CD4-positive, alpha-beta T cell treated with Interleukin-2 at 100 ng/mL for 4 hours (primary cell): ENCODE measurements at places on chromosomes 5 and 9.

DNA sequence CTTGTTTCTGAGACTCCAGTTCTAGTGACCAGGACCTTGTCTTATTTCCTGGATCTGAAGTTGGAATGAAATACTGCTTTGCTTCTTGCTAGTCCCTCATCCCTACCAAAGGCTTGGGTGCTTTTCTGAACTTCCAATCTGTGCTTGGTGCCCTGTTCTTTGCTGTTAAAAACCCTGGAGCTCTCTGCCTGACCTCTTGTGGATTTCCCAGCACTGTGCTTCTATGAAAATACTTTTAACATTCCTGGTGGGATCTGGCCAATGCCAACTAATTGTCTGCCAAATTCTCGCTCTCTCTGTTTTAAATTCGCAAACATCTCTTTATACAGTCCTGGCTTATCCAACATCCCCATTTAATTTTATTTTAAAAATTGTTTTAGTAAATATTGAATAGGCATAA lies 26.7 kb upstream of the CSNK1G3 start:
- no peak for DNase-seq

GRCh38 chr5:117800261-117800660 lies 1188.1 kb downstream of the DTWD2 start:
- no peak for DNase-seq

GRCh38 chr9:107443786-107444185 lies 45.8 kb downstream of the KLF4 start:
- no peak for DNase-seq

GRCh38 chr5:43156388-43156787 lies 35.6 kb upstream of the NIM1K start:
- DNase-seq: no peak

DNA sequence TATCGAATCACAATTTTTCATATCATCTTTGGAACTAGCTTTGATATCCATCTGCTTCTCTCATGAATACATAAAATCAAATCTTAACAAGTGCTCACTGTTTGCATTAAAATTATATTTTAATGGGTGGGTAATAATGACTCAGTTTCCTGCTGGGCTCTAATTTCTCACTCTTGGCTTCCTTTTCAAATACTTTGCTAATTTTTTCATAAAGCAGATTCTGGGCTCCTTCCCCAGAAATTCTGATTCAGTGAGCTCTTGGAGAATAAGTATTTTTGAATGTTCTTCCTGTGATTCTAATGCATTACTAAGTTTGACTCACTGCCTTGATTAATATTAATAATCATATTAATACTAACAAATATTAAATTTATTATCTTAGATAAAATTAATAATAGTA lies 48.9 kb downstream of the YIPF5 start:
- DNase-seq: no peak

GRCh38 chr5:95704150-95704549 lies 21.4 kb upstream of the SPATA9 start:
- DNase-seq: no peak

DNA sequence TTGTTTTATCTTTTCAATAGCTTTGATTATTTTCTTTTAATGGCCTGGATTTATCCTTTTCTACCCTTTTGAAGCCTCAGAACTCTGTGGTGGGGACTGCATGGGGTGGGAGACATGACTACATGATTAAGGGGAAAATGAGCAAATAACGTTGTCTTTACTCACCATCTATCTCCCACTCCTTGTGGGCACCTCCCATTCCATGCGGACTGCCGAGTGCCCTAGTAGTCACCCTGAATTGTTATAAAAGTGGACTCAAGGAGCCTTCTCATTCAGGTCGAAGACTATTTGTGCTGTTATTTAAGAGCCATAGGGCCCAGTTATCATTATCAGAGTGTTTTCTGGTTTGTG lies 281.8 kb downstream of the MLLT3 start:
- DNase-seq: no peak

GRCh38 chr5:34483442-34484033 lies 172.6 kb upstream of the RAI14 start:
- DNase-seq: no peak

- no peak for DNase-seq
These were observed 148.4 kb downstream of the ADAMTSL1 start for GRCh38 chr9:18622186-18622836.

DNA sequence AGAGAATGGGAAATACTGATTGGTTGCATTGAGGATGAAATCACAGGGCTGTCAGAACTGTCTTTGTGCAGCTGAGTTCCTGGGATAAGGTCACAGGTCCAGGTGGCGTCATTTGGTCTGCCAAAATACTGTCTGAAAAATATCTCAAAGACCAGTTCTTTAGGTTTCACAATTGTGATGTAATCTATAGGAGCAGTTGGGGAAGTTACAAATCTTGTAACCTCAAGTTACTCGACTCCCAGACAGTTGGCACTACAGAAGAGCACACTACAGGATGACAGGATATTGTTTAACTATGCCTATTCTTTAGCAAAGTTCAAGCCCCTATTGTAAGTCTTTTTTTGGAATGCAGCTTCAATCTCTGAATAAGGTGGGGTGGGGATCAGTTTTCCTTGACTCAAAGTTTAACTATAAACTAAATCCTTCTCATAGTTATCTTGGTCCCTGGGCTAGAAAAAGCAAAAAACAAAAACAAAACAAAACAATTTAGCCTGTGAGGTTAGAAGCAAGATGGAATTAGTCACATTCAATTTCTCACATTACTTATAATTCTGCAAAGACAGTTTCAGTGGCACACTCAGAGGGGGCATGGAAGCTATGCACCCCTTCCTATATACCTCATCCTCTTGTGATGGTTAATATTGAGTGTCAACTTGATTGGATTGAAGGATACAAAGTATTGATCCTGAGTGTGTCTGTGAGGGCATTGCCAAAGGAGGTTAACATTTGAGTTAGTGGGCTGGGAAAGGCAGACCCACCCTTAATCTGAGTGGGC lies 276.0 kb downstream of the AUH start:
- DNase-seq: no peak

DNA sequence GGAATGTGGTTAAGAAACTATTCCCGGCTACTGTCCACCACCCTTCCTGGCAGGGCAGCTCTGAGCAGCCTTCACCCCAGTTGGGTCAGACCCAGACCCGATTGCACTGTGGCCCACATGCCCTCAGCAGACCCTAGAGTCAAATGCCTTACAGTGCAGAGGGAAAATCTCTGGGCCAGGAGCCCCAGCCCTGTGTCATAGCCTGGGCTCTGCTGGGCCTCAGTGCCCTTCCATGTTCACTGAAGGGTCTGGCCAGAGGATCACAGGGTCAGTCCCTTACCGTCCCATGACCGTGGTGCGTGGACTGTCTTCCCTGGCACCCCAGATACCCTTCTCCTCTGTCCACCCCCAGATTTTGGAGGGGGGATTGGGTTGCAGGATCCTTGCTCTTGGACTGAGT lies 73.5 kb upstream of the COL5A1 start:
- DNase-seq: no peak
